Lower leg skin (tissue), 4 donors: ENCODE measurements at places on chromosomes 5 and 9. TPM values are rescaled to one million over a fixed set of nuclear protein-coding genes. Genes with fewer than 3 reads are reported as not detected.

GRCh38 chr5:126446498-126447224, 23.5 kb downstream of the GRAMD2B start:
- DNase-seq: no peak

PALM2AKAP2 gene
- 1.2 TPM for total RNA-seq

ISL1 gene
- 1.6 TPM for total RNA-seq

DNA sequence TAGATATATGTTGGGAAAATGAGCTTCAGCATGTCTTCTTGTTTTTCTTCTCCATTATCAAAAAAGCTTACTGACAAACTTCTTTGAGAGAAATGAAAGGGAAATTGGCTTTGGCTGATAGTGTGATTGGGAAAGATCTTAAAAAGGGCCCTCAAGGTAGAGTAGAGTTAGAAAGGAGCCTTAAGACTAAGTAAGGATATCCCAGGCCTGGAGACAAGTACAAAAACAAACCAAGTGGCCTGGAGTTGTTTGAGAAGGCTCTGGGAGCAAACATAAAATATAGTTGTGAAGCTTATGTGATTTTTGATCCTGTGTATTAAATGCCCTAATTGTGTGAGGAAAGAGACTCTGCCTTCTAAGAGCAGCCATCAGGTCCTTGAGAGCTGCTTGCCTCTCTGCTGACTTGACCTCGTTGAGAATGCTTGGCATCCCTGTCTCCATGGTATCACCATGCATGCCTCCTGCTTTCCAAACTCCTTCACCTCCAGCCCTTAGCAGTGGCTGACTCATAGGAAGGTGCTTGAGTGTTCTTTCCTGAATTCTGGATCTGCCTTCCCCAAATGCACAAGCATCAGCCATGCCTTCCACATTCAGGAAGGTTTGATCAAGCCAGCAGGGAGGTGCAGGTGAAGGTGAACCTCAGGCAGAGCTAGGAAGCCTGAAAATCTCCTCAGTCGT, 78.9 kb downstream of the SMARCA2 start:
- DNase-seq: no peak

- DNase-seq: peak; percentile 92
These were observed at the start of gene APBA1 for GRCh38 chr9:69671879-69672595. Gene APBA1 (minus strand): TSS chr9:69672371.

NUP214 gene
- 33.8 TPM for total RNA-seq

GRCh38 chr5:4879693-4880303, 260.3 kb upstream of the ADAMTS16 start:
- DNase-seq: peak; percentile 92

DNA sequence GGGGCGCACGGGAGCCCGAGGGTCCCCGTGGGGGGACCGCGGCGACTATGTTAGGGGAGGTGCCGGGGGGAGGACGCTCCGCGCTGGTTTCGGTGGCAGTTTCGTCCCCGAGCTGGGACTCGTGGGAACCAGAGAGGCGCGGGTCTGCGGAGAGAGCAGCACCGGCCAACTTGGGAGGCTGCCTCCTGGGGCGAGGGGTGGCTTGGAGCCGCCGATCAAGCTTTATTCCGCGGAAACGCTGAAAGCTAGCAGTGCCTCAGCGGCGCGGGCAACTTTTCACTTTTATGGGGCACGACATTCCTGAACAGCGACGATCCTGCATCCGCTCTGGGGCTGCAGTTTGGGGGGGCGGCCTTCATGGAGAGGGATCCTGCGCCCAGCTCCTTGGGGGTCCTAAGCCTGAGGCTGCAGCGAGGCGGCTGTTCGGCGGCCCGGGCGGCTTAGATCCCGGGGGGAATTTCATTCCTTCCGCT, 369 bp downstream of the OCLN start:
- no peak for DNase-seq

DNA sequence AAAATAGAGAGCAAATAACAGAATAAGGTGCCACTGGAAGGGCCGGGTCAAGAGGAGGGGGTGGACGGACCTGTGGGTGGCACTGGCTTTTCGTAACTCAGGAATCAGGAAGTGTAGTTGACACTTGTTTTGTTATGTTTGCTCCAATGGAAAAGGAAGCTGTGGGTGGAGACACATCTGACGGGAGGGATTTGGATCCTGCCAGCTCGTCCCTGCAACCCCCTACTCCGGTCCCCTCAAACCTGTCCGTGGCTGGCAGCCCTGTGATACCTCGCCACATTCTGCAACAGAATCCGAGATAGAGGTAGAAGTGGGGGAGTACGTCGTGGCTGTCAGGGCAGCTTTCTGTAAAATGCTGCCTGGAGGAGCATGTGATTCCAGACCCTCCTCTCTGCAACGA, 104.2 kb upstream of the IER5L start:
- no peak for DNase-seq

DNA sequence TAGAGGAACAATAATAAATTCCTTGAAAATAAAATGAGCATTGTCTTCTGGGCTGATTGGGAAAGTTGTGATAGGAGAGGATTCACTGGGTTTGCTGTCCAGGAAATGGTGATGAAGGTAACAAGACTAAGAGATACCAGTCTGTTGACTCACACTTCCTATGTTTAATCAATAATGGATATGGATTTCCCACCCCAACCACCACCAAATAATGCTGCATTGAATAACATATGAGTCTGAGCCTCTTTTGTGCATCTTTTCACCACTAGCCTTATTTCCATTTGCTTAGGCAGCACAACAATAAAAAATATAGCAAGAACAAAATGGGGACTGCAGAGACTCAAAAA, 120.2 kb upstream of the NFIB start:
- no peak for DNase-seq

GRCh38 chr9:110283751-110284150, 27.4 kb upstream of the TXN start:
- DNase-seq: peak; percentile 33

DNA sequence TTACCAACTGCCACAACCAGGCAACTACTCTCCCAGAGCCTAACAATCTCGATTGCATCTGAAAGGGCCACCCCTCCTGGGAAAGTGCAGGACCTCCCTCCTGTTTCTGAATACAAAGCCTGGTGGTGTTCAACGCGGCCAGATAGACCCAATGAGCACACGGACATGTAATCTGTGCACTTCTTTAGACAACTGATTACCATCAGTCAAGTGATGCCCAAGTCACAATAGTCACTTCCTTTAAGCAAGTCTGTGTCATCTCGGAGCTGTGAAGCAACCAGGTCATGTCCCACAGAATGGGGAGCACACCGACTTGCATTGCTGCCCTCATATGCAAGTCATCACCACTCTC, 739 bp downstream of the C9orf72 start:
- peak; percentile 73 for DNase-seq

GRCh38 chr5:19605846-19606407, 382.1 kb downstream of the CDH18 start:
- DNase-seq: no peak
